NK-92 treated with Interleukin-12 subunit alpha and Interleukin-12 subunit beta, amount 100 ng/mL, for 24 hours (cell line): ENCODE measurements at places on chromosomes 4 and X.

DNA sequence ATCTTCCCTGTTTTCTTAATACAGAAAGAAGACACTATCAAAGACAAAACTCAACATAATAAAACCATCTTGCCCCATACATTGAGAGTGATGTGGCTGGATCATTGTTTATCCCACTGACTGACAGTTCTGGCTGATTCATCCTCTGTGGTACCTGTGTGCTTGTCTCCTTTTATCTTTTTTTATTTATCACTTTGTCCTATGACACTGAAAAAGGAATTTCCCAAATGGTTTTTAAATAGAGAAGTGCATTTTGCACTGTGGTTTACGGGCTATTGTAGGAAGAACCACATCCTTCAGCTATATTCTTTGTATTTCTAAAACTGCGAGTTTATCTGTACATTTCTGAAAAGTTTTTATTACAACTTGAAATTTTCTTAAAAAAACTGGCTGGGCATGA is 15.0 kb downstream of the TTC29 start:
- DNase-seq: no peak

GRCh38 chr4:105634402-105635080 is 73.9 kb downstream of the INTS12 start:
- no peak for DNase-seq

DNA sequence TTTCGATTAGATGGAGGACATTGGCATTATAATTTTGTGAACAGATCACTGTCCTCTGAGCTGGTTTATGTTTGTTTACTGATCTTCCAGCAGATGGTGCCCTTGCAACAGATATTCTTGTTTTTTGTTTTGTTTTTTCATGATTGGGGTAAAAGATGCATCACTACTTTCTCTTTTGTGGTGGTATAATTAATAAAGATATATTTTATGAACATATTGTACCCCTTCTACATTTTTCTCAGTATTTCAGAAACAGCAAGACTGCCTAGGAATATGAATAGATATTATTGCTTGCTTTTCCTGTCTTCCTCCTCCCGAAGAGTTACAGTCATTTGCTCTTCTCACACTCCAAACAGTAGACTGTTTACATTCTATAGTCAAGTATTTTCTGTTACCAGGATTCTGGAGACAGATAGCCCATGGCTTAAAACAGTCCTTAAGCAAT is 905.2 kb downstream of the TRAM1L1 start:
- no peak for DNase-seq

GRCh38 chr4:126086041-126086440 is 771.3 kb downstream of the FAT4 start:
- DNase-seq: no peak

GRCh38 chrX:37686369-37686995 is 891 bp downstream of the XK start:
- no peak for DNase-seq

DNA sequence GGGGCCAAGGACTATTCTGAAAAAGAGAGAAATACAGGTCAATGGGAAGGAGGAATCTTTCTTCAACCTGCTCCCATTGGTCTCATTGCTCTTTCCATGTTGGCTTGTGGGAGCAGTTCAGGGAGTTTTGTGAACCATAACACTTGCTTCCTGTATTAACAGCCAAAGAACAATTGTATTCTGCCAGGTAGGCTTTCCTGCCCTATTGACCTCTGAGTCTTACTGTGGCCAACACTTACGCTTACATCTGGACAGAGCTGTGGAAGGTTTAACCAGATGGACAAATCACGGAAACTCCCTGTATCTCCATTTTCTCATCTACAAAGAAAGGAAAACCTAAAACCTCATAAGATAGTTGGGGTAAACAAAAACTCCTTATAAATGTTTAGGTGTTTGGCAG is 30.7 kb downstream of the MID1IP1 start:
- DNase-seq: no peak

DNA sequence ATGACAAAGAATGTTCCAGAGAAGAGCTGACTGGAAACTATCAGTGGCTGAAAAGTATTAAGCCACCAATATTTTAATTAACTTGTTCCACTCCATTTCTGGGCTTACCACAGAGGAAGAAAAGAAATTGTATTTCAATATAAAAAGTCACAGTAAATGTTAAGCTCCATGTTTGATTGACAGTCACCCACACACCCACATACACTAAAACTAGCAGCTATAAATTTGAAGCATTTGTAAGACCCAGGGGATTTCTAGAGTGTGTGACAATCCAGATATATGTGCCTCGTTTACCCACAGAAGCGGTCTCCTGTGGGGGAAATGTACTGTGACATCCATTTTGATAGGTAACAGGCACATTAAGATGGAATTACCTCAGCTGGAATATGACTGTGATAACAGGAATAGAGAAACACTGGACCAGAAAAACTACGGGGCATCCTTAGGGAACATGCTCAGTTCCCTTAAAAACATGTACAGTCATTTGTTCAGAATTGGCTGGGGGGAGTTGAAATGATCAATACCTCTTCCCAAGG is 39.0 kb upstream of the RASGEF1B start:
- DNase-seq: no peak

DNA sequence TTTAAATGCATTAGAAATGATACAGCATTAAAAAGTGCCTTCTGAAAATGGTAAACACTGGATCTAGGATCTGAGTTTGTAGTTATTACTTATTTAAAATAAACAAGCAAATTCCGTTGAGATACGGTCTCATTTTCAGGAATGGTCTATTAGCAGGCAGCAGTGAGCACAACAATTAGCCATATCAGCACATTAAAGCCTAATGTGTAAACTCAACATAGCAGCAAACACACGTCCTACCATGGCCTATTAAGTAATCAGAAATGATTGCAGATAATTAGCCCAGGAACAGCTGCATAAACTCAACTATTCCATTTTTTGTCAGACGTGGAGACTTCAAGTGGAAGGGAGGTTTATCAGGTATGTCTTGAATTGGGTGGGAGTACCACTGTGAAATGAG is 61.8 kb downstream of the NEIL3 start:
- no peak for DNase-seq
